ENCODE measurements at places on chromosomes 5 and 9.

DNA sequence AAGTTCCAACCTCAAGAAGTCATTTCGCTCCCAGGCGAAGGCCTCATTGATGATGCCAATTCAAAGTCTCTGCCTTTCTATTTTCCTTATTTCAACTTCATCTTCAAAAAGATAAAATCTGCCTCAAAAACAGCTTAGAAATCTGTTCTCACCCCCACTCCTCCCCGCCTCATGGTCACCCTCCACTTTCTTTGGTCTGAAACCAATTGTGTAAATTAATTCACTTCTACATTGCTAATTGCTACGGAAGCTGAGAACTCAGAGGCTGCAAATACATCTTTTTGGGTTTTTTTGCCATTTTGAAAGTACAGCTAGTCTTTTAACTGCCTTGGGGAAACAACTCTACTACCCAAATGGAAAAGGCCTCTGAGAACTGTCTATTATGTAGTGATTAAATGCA, 350.0 kb upstream of the SLC24A2 start:
- no peak for DNase-seq

- DNase-seq: peak; percentile 83
Measured at GRCh38 chr9:127942216-127943010, 4.8 kb upstream of the DPM2 start.

DNA sequence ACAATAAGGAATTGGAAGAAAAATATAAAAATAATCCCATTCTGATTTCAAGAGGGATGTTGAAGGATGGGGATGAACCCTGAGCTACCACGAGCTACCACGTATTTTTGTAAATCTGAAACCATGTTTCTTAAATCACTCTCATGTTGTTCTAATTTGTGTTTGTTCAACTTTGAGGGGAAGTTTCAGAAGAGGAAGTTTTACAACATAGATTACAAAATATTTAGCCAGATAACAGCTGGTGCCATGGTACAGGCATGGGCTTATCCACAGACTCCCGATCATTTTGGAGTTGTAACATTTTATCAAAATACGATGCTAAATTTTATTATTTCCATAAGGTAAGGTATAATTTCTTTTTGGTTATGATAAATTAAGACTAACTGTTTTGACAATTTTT, 15.2 kb downstream of the CCDC125 start:
- DNase-seq: no peak

GRCh38 chr5:142726188-142726731, 40.4 kb upstream of the FGF1 start:
- DNase-seq: no peak

- no peak for DNase-seq
Measured at GRCh38 chr5:60961685-60962084, 16.7 kb downstream of the NDUFAF2 start.

GRCh38 chr5:153865016-153865415, 173.7 kb downstream of the FAM114A2 start:
- DNase-seq: no peak

GRCh38 chr5:134504629-134505300, 20.7 kb upstream of the JADE2 start:
- DNase-seq: no peak

- no peak for DNase-seq
Measured at GRCh38 chr5:127519527-127519926, 2.1 kb downstream of the PRRC1 start.

DNA sequence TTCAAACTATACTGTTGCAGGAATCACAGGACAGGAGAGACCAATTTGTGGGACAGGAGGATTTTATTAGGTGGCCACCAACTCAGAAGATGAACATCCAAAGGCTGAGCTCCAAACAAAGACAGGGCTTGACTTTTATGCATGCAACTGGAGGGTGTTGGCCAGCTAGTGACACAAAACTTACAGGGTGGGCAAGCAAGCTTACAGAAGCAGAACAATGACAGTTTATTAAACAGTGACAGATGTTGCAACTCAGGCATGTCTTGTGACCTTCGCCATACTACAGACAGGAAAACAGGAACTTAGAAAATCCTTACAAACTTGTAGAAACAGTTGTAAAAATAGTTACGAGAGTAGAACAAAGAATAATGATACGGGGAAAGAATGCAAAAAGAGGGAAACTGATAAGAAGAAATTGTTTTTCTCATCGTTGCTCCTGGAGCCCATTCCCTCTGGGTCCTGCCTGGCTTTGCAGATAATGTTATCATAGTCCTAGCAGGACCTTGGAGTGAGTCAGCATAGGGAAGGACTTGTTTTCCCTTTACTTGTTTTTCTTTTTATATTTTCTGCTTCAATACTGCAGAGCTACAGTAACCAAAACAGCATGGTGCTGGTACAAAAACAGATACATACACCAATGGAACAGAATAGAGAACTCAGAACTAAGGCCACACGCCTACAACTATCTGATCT, 2083.0 kb upstream of the ACO1 start:
- peak; percentile 5 for DNase-seq

- DNase-seq: no peak
Measured at GRCh38 chr5:1155191-1156032, 43.5 kb upstream of the SLC12A7 start.

GRCh38 chr9:108579757-108580439, 275.9 kb downstream of the ACTL7B start:
- no peak for DNase-seq

DNA sequence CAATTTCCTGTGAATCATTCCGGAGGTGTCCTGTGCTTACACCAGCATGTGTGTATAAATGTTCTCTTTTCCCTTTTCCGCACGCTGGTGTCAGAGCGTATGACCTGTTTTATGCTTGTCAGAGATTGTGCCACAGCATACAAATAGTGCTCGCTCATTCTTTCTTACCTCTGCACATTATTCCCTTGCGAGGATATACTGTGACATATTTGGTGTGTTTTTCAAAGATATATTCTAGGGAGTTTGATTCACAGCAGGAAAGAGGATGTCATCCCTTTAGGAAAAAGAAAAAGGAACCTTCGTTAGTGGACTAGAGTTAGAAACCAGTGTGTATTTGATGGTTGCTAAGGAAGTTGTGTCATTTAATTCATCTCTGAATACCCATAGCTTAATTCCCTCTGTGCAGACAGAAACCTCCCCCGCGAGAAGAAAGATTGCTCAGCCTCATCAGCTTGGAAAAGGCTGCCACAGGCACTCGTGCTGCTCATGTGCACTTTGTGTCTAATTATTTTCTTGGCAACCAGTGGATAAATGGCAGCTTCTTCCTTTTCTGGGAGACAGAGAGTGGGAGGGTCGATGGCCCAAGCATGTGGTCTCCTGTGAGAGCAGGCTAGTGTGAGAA, 14.7 kb upstream of the CCIN start:
- DNase-seq: no peak

- DNase-seq: peak; percentile 57
Measured at GRCh38 chr9:104748359-104749031, 1.0 kb downstream of the NIPSNAP3A start.

GRCh38 chr5:4548341-4548740, 591.8 kb upstream of the ADAMTS16 start:
- DNase-seq: no peak

- no peak for DNase-seq
Measured at GRCh38 chr9:134252084-134252830, 74.0 kb upstream of the RXRA start.

DNA sequence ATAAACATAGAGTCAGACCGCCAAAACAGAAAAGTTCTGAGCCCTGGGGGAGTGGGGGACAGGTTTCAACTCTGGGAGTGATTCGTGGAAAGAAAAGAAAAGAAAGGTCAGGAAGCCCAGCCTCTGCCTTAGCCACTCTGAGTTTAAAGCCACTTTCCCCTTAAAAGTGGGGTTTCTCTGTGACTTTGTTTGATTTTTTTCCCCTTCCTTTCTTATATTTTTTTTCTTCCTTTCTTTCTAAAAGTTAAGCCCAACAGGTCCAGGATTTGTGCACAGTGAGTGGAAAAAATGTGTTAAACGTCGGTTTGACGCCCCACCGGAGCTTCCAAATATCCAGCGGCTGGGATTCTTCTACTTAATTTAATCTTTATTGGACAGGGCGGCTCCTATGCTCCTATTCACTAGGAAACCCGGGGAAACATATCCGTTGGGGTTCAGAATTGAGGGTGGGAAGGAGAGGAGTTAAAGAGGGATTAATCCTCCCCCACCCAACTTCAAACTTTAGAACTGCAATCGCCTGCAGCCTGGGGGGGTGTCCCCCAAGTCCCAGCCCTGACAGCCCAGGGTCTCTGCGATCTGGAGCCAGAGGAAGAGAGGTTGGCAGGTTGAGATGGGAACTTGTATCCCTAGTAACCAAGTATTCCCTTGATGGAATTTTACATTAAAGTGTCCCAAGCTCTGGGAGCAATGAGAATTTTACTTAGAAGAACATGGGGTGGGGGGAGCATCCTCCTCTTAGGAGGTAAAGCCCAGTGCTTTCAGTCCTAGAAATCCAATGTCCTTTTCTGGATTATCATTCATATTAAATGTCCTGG, 6.3 kb downstream of the NR2F1-AS1 start:
- DNase-seq: no peak

GRCh38 chr9:73023025-73023541, 70.2 kb upstream of the ALDH1A1 start:
- DNase-seq: peak; percentile 29

GRCh38 chr5:102649731-102650130, 105.4 kb upstream of the PAM start:
- no peak for DNase-seq

DNA sequence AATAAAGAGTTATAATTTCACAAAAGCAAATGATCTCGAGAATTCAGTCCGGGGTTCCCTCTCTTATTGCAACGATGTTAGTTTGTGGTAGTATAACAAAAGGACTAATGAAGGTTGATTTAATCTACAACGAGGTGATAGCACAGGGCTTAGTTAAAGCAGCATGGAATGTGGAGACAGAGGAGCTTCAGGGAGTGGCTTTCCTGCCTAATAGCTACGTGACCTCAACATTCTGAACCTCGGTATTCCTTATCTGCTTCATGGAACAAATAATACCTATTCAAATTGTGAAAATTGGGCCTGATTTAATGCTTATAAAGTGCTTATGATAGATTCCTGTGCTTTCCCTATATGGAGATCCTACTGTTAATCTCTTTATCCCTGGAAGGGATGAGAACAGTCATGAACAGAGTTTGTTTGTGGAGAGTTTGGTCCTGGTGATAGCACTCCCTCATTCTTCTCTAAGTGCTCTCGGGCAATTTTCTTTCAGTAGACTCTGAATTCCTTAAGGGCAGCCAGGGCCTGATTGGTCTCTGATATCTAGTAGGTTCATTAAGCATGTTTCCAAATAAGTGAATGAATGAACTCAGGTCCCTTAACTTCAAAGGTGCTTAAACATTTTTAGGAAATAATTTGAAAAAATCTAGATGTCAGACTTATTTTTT, 104.1 kb upstream of the TUT7 start:
- DNase-seq: no peak

- no peak for DNase-seq
Measured at GRCh38 chr5:74233091-74233490, 407.4 kb downstream of the ENC1 start.

- no peak for DNase-seq
Measured at GRCh38 chr9:37026113-37026930, 7.7 kb downstream of the PAX5 start.

- no peak for DNase-seq
Measured at GRCh38 chr9:130432362-130432761, 12.4 kb upstream of the ASS1 start.

DNA sequence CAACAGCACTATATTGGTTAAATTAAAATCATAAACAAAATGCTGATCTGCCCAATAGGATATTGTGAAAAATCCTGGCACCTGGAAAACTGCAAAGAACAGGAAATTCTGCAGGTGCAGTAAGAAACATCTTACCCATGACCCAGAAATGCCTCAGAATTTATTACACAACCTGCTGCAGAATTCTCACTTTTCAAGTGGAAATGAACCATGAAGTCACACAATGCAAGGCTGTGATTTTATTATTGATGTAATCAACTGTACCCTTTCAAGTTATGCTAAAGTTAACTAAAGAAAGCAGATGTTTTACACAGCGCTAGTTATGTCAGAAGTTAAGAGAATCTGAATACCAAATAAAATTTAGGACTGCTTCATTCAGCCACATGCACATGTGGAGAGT, 6.0 kb downstream of the STRBP start:
- DNase-seq: no peak

- DNase-seq: no peak
Measured at GRCh38 chr9:121887553-121888437, 205.3 kb downstream of the TTLL11 start.

DNA sequence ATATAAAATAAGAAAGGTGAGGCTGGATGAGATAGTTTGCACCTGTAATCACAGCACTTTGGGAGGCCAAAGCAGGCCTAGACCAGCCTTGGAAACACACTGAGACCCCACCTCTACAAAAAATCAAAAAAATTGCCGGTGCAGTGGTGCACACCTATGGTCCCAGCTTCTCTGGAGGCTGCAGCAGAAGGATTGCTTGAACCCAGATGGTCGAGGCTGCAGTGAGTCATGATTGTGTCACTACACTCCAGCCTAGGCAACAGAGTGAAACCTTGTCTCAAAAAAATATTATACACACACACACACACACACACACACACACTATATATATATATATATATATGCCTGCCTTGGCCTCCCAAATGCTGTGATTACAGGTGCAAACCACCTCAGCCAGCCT, 1.3 kb downstream of the SLC35D2 start:
- DNase-seq: no peak

DNA sequence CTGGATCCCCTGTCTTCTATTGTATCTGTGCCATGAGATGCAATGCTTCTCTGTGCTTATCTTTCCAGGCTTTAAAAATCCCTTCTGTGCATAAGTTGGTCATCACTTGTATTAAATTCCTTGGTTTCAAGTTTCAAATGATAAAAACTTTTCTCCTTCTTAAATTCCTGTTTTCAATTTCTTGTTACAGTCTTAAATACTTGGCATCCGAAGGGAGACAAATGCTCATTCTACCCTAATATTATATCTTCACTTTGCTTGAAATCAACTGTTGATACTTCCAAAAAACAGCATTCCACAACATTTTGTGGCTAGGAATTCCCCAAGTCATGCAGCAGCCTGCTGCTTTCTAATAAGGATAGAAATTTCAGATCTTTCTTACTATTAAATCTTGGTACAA, 413.2 kb upstream of the ACTBL2 start:
- no peak for DNase-seq

GRCh38 chr9:135909371-135909770, 2.0 kb upstream of the CAMSAP1 start:
- no peak for DNase-seq

DNA sequence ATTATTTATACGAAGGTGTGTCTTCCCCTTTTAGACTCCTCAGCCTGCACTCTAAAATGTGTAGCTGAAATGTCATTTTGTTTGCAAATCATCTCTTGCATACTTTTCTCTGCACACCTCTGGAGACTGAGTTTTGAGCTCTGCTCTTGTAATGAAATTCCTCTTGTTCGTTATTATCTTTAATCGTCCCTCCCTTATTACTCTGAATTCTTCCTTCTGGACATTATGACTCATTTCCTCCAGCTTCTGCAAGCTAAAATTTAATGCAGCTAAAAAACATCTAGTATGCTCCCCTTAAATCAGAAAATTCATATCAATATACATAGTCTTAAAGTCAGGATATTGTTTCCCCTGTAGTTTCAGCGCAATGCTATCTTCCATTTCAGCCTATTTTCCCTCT, 13.5 kb downstream of the ISL1 start:
- no peak for DNase-seq

All from hematopoietic multipotent progenitor cell treated with erythropoietin and hydrocortisone succinate and interleukin-3 and kit ligand, for 17 days (in vitro differentiated cells).